Anterior cingulate cortex (tissue), 58 donors: ENCODE measurements at places on chromosomes 1 and 21.

GRCh38 chr1:227543283-227544066 is 19.9 kb upstream of the ZNF678 start:
- DNase-seq = no peak

DNA sequence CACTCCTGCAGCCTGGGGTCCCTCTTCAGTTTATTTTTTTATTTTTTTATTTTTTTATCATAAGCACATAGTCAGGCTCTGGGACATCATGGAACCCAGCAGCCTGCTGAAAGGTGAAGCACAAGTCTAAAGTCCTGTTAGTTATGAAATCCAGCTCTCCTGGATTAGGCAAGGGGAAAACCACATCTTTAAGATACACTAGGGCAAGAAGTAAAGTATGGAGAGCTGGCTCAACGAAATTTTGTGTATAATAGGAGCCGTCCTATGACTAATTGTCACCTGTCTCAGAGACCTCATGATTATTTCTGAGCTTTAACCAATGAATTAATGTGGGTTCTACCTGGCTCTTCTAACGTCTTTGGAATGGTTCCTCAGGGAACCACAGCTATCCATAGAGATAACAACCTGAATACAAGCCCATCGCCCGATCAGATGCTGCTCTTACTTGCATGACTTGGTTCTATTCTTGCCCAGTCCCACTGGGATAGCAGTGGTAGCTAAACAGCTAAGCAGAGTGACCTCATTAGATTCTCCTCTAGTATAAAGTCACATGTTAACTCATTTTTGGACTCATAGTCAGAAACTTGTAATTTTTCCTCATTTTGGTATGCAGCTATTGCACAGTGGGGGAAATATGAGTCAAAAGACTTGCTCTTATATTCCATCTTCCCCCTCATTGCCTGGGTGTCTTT is 122.7 kb downstream of the LMO4 start:
- no peak for DNase-seq

GRCh38 chr21:45549626-45550463 is 7.6 kb upstream of the SLC19A1 start:
- DNase-seq = no peak

DNA sequence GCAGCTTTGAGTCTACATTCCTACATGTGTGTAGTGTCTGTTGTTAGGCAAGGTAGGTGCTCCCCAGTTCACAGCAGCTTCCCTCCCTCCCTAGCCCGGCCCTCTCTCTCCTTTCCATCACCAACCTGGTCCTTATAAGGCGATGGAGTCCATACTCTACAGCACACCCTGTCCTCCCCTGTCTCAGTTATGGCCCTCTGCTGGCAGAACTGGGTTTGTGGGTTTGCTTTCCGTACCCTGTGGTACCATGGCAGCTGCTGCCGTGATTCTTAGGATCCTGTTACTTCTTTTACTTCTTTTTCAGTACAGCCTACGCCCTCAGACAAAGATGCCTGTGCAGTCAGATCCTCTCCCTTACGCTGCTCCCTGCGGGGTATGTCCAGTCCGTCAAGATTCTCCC is 31.7 kb downstream of the AK5 start:
- DNase-seq = no peak

- DNase-seq = no peak
Measured at GRCh38 chr1:41101076-41101475, 79.6 kb upstream of the SLFNL1 start.

- DNase-seq = no peak
Measured at GRCh38 chr1:199693724-199694123, 333.8 kb upstream of the NR5A2 start.

DNA sequence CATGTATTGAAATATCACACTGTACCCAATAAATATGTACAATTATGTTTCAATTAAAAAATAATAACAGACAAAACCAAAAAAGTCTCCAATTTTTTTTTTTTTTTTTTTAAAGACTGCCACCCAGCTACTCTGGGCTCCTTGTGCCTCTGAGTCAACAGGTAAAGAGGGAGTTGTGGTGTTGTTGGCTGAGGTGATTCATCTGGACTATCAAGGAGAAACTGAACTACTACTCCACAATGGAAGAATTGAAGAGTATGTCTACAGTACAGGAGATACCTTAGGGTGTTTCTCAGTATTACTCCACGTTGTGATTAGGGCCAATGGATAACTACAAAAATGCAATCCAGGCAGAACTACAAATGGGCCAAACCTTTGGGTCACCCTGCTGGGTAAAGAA is 67.9 kb downstream of the SCMH1 start:
- DNase-seq = no peak

DNA sequence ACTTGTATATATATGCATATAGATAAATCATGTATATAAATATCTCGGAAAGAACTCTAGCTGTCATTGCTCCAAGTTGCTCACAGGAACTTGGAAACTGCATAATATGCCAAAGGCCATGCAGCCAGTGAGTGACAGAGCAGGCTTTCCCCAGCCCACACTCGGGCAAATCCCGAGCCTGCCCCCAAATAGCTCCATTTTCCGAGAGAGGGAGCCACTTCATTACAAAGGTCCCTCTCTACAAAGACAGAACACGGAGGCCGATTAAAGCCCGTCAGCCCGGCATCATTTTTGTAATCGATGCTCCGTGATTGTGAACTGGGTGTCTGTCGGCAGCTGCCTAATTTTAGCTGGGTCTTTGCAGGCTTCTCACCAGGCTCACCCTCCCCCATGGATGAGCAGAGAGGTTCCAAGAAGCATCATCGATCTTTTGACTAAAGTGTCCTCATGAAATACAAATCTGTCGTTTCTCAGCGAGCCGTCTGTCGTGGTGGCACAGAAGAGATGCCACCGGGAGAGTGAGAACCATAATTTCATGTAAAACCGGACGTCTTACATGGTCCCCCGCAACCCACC is 663.9 kb downstream of the PTPRU start:
- DNase-seq = no peak

DNA sequence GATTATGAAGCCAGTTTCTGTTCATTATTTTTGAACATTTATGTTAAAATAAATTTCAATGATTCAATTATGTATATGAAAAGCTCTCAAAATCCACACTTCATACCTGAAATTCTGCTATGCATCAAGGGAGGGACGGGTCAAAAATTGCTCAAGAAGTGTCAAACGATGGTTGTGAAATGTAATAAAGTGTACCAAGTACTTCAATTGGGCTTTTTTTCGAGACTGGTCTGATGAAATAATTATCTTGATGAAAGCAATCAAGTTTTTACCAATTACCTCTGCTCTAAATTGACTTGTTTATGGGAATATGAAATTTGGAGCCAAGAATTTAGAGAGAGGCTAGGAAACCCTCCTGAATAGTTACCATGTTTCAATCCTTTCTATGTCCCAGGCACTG is 7.9 kb downstream of the OSCP1 start:
- no peak for DNase-seq

DNA sequence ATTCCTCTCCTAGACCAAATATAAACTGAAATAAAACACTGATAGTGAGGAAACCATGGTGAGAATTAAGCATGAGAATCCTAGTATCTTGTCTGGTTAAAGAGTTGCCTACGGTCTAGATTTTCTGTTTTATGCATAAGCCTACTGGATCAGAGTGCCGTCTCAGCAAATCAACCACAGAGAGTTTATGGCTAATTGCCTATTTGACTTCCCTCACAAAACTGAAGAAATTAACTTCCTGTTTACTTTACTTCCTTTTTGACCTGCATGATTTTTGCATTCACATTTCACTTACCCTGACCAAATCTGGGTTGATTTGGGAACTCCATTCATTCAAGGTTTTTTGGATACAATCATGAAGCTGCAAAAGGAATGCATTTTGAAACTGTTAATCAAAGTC is 5.0 kb downstream of the GCLM start:
- DNase-seq = no peak

- no peak for DNase-seq
Measured at GRCh38 chr1:24886241-24886640, 43.8 kb downstream of the RUNX3 start.

DNA sequence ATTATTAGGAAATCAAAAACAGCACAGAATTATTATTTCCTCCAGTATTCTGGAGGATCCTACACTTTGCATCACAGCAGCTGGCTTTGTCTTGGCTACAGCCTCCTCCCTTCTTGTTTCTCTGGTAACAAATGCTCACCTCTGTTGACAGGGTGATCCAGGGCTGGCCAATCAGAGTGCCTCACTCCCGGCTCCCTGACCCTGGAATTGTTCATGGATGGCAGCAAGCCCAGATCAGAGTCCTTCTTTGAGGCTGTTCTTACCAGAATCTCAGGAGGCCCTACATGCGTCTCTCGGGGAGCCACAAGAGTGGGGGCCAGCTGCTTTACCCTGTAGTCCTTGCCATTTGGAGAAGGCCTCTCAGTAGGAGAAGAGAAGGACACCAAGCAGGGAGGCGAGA is 48.4 kb upstream of the IGSF5 start:
- DNase-seq = no peak

GRCh38 chr1:153945795-153946621 is 510 bp downstream of the DENND4B start:
- peak; percentile 42 for DNase-seq

DNA sequence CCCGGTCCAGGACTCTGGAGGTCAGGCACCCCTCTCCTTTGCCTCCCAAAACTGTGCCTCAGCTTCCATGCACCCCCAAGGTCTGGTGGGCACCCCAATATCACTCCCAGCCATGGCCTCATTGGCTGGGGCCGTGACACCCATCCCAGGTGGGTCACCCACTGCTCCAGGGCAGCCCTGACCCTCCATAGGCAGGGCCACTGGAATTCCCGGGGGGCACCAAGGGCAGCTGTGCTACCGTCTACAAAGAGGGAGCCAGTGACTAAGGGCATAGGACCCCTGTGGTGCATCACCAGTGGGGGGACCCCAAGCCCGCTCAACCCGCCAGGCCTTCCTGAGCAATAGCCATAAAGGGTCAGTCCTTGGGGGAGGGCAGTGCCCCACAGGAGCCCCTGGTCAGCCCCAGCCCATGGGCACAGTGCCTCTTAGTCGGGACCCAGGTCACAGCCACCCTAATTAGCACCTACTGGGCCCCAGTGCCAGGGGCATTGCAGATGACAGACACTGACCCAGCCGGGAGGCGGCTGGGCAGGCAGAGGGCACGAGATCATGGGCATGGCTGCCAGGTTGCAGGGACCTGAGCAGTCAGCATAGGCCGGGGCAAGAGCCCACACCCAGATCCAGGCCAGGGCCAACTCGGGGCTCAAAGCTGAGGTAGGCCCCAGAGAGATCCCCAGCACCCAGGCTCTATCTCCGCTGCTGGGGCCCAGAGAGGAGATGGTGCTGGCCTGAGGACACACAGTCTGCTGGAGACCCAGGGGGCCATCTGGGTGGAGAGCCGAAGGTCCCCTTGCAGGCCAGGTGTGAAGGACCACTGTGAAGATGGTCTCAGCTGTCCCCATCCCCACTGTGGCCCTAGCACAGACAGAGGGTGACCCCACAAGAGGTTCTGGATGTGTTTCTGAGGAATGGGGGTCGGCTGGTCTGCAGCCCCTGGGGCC is 19.0 kb upstream of the ARF1 start:
- no peak for DNase-seq

DNA sequence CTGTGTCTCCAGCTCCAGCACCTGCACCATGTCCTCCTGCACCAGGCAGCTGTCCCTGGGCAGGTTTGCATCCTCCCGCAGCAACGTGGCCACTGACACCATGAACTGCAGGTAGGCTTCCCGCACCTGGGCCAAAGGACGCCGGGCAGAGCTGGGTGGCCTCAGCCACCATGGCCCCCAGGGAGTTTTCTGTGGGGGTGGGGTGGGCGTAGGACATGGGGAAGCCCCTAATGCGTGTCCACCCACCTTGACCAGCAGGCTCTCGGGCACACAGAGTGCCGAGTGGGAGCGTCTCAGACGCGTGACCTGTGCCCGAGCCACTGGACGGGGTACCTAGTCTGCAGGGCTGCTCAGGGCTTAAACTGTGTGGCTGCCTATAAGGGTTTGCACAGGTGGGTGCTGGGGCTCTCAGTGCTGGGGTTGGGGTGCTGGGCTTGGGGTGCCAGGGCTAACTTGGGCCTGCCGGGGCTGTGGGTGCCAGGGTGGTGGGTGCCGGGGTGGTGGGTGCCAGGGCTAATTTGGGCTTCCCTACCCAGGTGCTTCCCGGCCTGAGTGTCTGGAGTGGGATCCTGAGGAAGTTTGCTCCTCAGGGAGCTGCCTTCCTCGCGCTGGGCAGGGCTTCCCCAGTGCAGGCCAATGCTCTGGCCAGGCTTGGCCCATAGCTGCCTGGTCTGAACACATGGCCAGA is 17.7 kb downstream of the PRXL2B start:
- no peak for DNase-seq

- no peak for DNase-seq
Measured at GRCh38 chr1:228316589-228317387, 89.8 kb downstream of the TRIM11 start.

DNA sequence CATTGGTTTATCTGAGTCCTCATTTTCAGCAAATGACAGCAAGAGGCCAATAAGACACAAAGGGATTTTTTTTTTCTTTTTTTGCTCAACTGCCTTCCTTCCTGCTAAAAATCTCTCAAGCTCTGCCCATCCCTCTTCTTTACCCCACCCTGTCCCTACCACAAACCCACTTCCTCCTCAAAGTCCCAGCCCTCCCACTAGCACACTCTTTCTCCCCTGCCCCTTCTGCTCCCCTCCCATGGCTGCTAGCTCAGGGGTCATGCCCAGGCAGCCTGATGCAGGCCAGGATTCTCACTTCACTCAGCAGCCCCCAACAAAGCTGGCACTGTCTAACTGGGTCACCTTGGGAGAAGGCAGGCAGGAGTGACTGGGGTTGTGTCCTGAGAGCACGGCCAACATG is 28.8 kb upstream of the PPP2R5A start:
- DNase-seq = no peak

GRCh38 chr1:180211156-180211859 is 18.8 kb upstream of the LHX4 start:
- DNase-seq = no peak

GRCh38 chr1:154714638-154715037 is 106.7 kb upstream of the ADAR start:
- no peak for DNase-seq

DNA sequence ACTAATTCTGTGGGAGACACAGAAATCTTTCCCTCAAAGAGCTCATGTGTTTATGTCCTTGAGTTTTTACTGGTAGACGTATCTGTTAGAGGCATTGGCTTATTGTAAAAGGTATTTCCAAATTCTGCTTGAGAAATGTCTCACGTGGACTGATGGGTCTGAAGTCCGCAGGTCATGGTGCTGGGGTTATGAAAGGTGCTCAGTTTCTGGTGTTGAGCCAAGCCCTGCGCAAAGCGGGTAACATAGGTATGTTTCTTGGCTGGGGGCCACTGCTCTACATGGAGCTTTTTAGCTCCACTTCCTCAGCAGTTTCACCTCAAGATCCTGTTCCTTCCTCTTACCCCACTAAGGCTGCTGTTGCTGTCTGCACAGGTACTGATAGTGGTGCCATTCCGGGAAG is 10.8 kb downstream of the UTP25 start:
- DNase-seq = no peak

GRCh38 chr1:40247655-40248054 is at the start of gene TMCO2:
Gene TMCO2, plus strand, starts transcription at chr1:40247937. Its CDS starts 57 bp downstream, at chr1:40247994.
- no peak for DNase-seq

GRCh38 chr1:8378178-8378577 is 60.3 kb downstream of the SLC45A1 start:
- DNase-seq = no peak

DNA sequence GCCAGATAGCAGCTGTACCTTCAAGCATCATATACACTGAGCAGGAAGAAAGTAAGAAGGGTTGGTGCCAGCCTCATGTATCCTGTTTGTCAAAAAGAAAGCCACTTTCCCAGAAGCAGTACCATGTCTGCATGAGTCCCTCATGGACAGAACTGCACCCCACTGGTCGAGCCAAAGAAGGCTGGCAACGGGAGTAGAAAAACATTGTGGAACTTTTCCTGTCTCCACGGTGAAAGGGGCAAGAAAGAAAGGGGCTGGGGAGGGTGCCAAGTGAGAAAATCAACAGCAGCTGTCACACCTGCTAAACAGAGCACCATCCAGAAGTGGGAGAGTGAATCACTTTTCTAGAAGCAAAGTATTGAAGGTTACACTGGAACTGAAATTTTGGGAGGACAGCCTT is 621.7 kb downstream of the LMO4 start:
- no peak for DNase-seq
